Stimulated activated CD8-positive, alpha-beta memory T cell treated with anti-CD3 and anti-CD28 coated beads, Interleukin-4, amount 100 ng/mL, for 24 hours (primary cell): ENCODE measurements at places on chromosomes 7 and 10.

DNA sequence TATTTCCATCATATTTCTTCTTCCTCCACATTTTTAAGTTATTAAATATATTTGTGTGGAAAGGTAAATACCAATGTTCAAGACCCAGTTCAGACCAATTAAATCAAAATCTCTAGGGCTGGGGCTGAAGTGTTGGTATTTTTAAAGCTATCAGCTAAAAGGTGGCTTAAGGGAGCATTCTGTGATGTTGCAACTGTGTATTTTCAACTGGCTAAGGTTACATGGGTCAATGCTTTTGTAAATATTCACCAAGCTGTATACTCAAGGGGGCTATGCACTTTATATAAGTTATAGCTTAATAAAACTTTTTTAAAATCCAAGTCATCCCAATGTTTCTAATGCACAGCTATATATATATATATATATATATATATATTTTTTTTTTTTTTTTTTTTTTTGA, 316.9 kb upstream of the GRM3 start:
- no peak for DNase-seq

DNA sequence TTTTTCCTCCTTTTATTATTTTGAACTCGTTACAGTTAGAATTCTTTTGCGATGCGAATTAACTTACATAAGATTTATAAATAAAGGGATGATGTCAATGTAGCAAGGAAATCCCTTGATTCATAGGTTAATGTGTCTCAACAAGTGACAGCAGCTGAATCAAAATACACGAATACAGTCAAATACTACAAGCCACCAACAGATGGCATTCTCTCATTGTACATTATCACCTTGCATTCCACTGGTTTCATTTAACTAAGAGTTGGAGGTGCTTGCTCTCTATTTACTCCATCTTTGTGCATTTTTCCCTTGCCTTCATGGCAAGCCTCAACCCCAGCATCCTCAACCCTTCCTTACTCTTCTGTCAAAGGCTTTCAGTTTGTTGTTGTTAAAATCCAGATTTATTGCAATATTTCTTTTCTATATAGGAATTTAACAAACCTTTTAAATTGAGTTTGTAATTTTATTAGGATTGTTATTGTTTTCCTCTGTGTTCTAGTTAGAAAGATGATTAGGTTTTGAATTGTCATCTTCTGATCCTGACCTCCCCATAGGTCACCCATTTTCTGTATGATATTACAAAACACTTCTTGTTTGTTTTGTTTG, 78.3 kb downstream of the SLC25A40 start:
- no peak for DNase-seq

DNA sequence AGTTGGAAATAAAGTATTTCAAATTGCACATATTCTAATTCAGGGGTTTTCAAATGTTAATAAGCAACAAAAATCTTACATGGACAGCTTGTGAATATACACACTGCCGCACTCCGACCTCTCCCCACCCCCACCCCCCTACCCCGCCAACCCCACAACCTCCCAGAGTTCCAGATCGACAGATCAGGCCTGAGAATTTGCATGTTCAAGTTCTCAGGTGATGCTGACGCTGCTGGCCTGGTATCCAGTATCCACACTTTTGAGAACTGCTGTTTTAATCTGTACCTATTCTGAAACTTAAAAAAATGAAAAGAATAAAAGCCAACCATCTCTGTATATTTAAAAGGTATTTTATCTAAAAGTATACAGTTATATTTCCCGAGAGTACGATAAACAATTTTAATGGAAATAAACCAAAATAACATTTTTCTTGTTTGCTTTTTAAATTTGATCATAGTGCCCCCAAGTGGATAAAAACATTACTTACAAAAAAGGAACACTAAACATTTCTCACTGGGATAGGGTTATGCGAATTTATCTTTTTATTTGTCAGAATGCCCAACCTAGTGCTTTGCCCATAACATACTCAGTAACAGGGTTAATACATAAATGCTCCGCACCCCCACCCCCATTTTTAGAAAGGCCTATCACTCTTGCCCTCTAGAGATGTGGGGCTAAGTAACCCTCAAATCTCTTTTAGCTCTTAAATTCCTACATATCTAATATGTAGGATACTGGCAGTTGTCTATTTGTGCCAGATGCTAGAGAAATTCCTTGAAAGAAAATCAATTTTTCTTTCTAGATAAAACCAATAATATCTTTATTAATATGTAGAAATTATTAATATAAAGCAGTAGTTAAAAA, 166.3 kb downstream of the RNF133 start:
- no peak for DNase-seq

DNA sequence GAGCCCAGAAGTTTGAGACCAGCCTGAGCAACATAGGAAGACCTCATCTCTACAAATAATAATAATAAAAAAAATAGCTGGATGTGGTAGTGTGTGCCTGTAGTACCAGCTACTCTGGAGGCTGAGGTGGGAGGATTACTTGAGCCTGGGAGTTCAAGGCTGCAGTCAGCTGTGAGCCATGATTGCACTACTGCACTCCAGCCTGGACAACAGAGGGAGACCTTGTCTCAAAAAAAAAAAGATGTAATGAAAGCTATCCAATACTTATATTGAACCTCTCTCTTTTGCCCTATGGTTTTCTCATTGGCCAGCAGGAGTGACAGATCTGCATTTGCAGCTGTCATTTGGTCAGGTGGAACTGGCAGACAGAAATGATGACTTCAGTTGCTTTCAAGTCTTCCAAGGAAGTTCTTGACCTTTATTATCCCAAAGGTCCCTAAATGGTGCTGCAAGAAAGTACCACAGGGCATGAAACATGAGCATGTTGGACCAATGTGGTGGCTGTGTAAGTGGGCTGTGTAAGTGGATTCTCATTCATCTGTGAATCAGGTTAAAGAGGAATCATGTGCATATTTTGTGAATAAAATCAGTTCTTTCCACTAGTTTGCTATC, 99.4 kb downstream of the CALD1 start:
- DNase-seq, result no peak

DNA sequence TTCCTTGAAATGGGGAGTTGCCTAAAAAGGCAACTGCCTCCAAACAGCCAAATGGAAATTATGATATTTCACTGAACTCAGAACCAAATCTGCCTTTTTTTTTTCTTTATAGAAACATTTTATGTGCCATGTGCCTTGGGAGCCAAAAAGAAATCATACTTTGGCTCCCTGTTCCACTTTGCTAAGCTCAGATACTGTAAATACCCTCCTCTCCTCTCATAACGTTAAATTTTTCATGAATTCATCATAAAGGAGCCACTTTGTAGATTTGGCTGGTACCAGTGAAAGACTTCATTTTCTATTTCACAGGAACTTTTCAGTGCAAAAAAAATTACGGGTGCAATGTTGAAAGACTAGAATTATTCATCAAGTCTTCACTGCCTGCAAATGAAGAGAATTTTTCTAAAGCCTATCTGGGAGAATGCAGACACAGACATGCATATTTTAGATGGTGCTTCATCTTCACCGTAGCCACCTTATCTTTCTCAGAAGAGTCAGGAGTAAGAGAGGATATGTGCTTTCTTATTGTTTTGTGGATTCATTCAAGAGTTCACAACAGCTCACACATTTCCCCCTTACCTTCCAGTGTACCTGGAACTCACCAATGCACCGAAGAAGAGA, 742.3 kb upstream of the GALNT17 start:
- DNase-seq, result no peak

DNA sequence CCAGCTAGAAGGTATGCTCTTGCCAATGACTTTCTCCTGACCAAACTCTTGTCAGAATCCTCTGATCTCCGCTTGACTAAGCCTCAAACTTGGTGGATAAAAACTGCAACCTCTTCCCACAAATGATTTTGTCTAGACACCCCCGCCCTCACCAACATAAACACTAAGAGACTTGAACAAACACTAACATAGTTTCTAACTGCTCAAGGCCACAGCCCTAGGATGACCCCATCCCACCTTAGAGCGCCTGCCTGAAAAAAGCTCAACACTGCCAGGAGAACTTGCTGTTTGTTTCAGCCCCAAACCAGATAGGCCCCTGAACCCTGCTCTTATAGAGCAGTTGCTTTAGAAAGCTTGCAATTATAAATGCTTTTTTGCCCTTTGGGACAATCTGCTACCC, 71.8 kb downstream of the LRRN3 start:
- DNase-seq, result no peak

- no peak for DNase-seq
These were observed 15.6 kb upstream of the OR2A5 start for GRCh38 chr7:144032985-144033709.

DNA sequence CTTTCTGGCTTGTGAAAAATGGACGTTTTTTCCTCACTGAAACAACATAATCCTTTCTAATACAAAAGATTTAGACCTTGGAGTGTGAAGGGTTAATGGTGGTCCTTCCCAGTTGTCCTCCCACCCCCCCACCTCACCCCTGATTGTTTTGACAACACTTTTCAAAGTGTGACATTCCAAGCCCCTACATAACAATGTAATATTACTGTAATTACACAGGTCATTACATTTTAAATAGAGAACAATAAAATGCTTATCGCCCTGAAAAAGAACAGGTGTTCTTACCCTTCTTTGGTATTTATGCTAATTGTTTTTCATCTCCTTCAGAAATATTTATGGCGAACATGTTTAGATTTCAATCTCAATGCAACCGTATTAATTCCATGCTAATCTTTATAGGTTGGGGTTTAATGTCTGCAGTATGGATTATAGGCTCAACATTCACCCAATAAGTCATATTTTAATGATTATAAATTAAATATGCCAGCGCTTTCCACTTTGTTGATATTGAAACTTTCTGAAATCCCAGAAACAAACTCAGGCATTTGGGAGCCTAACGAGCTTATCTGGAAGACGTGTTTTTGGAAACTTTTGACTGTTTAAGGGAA, 5.0 kb downstream of the TCF7L2 start:
- no peak for DNase-seq
